ENCODE measurements at places on chromosomes 5 and 9.

DNA sequence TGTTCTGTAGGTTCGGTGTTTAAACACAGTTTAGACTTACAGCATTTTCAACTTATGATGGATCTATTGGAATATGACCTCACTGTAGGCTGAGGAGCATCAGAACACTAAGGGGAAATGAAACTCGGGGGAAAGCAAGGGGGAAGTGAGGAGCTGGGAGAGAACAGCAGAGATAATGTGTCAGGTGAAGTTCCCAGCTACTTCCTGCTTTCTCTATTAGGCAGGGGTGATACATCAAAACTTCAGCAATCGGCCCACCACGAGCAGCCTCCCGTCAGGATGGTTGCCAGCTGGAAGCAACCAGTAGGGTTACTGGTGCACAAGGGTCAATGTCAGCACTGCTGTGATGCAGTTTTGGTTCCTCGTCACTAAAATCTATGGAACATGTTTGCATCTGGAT lies 34.3 kb downstream of the FAT2 start:
- no peak for DNase-seq

GRCh38 chr5:104513640-104514072 lies 951.1 kb upstream of the NUDT12 start:
- DNase-seq: no peak

GRCh38 chr5:52794519-52794918 lies 6.8 kb downstream of the ITGA1 start:
- no peak for DNase-seq

- DNase-seq: no peak
Measured at GRCh38 chr5:177474002-177474476, 605 bp upstream of the DBN1 start.

DNA sequence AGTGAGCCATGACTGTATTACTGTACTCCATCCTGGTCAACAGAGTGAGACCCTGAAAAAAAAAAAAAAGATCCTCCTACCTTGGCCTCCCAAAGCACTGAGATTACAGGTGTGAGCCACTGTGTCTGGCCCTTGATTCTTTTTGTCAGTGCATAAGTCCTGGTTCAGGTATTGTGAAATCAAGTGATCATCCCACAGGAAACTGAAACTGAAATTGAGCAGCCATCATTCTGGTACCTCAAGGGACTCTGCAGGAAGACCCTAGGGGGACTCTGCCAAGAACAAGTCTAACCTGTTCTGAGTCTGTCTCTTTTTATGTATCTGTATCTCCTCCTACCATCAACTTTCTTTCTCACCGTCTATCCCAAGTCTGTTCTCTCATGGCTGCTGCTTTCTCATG lies 1.9 kb upstream of the DCAF10 start:
- DNase-seq: no peak

- DNase-seq: no peak
Measured at GRCh38 chr9:134624621-134625181, 16.9 kb upstream of the COL5A1 start.

DNA sequence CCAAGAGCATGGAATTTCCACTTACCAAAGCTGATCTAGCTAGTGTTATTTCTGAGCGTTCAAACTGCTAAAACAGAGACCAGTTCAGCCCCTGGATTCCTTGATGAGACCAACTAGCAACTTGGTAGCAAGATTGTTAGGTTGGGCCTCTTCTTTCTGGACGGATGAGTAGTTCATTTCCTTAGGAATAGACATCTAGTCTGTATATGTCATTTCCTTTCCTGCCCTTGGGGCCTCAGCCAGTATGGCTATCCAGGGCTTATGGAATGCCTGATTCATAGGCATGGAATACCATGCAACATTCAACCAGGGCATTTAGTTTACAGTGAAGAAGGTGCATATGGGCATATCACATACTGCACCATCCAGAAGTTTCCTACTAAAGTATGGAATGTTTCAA lies 14.5 kb upstream of the LPAR1 start:
- no peak for DNase-seq

DNA sequence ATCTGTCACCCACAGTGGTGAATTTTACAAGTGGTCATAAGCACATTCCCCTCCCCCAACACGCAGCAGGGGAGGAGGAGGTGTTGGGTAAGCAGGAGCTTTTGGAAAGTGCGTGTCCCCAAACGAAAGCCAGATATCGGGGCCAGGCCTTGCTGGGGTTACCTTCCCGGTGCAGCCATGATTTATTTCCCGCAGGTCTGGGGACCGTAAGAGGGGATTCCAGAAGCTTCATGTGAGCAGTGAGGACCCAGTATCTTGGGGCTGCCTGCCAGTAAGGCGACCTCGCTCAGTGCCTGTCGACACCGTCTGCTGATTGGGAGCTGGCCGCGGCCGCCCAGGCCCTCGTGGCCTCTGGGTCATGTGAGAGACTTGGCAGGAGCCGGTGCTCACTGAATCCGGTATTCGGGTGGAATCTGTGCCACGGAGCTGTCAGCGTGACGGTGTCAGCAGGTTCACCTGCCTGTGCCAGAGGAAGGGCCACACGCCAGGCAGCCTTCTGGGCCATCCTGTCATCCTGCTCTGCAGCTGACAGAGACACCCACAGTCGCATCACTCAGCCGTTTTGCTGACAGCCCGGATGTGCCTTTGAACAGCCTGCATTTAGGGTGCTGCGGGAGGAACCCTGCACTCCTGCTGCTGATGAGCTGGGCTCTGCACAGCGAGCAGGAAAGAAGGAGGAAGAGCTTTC lies 37.3 kb downstream of the SEC61B start:
- peak; percentile 50 for DNase-seq

GRCh38 chr5:157710882-157711281 lies 20.3 kb upstream of the THG1L start:
- DNase-seq: no peak

DNA sequence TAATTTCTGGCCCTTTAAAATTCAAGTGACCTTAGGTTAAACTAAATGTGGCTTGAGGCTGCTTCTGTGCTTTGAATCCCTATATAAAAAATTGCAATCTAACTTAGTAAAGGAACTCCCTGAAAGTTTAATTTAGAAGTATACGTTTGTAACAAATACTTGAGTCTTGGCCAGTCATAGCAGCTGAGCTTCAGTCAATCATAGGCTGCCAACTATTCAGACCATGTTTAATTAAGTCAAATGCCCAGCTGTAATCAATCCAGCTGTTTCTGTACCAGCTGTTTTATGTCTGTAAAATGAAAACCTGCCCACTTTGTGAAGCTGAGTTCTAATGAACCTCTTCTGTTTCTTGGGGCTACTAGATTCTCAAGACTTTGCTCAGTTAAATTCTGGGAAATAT lies 760.1 kb downstream of the MAT2B start:
- DNase-seq: no peak

GRCh38 chr5:35360671-35361070 lies 130.4 kb upstream of the PRLR start:
- DNase-seq: no peak

- no peak for DNase-seq
Measured at GRCh38 chr9:27086818-27087680, 22.0 kb upstream of the TEK start.

DNA sequence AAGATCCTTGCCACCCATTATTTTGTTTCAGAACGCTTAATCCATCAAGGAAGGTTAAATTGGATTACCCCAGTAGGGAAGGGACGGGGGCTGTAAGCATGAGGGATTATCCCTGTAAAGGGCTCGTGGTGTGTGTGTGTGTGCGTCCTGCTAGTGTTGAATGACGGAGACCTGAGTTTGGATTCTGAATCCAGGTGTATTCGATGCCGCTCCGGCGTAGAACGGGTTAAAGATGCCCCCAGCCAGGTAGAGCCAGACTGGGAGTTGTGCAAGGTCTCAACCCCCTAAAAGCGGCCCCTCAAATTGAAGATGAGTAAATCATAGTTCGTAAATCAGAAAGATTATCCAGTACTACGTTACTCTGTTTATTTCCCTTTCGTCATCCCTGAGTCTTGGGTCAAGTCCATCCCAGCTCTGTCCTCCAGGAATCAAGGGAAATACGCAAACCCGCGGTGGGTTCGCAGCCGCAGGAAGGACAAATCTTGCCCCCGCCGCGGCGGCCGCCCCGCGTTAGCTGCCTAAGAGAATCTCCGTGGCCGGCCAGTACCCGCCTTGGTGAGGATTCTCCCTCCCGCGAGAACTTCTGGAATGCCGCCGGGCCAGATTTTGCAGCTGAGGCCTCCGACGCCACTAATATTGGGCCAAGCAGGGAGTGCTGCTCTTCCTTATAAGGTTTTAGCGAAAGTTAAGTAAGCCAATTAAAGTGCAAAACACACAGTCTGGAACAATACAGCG lies 586 bp upstream of the MTAP start:
- peak; percentile 57 for DNase-seq

GRCh38 chr5:75469017-75469416 lies 42.4 kb downstream of the CERT1 start:
- no peak for DNase-seq

- DNase-seq: no peak
Measured at GRCh38 chr9:129761901-129762369, 9.1 kb upstream of the PTGES start.

DNA sequence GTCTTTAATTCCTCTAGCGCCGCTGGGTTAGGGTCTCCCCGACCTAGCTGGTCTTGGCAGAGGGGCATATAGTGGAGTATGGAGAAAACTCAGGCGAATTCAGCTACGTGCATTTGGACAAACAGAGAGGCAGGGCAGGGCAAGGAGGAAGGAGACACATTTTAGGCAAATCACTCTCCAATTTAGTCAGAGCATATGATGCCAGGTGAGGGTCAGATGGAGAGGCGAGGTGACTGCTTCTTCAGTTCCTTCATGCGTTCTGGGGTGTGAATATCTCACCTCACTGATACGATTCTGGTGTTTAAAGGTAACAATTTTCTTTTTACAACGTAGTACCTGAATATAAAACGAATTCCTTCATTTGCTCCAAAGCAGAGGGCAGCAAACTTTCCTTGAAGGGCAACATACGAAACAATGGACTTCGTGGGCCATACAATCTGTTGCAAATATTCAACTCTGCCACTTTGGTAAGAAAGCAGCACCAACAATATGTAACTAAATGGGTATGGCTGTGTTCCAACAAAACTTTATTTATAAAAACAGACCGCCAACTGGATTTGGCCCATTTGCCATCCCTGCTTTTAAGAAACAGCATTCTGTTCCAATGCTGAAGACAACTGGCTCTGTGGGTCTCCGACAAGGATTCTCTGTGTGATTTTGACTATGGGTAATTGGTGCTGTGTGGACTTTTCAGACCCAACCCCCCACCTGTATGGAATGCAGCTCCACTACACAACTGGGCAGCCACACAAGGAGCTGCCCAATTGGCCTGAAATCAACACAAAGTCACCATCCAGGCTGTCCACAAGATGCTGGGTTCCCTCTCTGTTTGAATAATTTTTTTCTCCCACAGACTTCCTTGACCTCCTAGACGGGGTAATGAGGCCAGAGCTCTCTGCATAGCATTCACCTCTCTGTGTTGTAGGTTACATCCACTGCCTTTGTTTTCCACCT lies 53.8 kb downstream of the RAPGEF1 start:
- no peak for DNase-seq

GRCh38 chr5:129249886-129250285 lies 155.3 kb downstream of the ISOC1 start:
- DNase-seq: no peak

DNA sequence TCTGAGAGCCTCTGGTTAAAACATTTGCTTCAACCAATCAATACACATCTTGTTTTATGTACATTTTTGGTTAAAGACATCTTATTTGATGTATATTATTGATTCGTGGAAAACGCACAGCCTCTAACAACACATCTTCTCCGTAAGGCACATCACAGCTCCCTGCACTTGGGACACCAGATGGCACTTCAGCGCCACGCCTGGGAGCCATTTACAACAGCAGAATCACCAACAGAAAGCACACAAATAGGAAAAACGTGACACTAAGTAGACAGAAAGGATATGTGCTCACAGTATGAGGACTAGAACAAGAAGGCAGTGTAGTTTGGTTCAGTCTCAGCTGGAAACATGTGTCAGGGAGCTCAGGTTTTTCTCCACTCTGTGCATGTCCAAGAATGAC lies 199.7 kb downstream of the ROR2 start:
- peak; percentile 9 for DNase-seq

- DNase-seq: no peak
Measured at GRCh38 chr9:86246752-86247161, 12.7 kb downstream of the C9orf153 start.

- DNase-seq: peak; percentile 18
Measured at GRCh38 chr9:116686693-116687073, 422 bp upstream of the TRIM32 start.

GRCh38 chr5:123434796-123435195 lies 11.6 kb upstream of the CEP120 start:
- DNase-seq: no peak

DNA sequence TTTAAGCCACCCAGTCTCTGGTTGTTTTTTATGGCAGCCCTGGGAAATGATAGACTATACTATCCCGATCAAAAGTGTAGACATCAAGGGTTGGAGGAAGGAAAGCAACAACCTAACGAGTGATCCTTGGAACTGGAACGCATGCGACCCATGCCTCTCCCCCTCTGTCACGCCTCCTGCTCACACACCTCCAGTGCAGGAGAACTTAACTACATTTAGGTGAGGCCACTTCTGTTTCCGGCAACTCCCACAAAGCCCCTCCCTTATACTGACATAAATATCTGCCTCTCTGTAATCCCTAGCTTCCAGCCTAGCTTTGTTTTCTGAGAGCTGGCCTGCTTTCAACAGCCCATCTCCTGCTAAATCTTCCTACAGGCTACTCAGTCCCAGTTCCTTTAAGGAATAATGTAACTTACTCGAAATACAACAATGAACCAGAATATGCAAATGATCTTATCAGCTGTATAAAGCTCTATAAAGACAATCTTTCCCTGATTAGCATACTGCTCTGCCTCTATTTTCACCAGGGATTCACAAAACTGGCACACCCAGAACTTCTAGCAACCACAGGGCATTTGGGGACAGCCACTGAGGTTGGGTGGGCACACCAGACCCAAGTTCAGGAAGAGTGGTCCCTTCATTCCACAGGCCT lies 73.9 kb downstream of the GABBR2 start:
- no peak for DNase-seq

DNA sequence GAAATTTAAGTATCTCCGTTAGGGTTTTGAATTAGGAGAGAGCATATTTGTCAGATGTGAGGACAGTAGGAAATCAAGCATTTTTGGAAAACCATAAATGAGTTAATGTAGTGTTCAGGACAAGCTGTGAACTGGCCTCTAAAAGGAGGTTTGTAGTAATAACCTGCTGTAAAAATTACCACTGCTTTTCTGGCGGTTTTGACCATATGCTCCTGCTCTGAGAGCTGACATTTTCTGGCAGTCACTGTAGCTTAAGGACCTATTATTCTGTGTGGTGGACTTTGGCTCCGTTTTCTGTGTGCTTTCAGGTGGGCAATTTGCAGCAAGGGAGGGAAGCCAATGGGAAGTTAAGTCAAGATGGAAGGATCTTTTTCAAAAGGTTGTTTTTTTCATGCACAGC lies 111.1 kb downstream of the SGCD start:
- no peak for DNase-seq

DNA sequence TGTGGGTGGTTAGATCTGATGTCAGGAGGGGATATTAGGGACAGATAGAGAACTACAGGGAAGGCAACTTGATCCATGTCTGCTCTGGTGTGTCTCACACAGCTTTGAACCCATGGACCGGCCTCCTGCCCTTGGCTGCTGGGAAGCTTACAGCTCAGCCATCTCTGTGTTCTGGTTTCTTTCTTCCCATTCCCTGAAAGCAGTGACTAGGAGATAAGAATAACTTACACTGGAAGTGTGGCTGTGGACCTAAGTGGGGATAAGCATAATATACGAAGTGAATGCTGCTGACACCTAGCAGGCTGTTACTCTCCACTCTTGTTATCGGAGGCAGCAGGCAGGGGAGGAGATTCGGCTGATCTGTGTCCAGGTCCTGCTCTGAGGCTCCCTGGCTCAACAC lies 282.3 kb upstream of the TUT7 start:
- no peak for DNase-seq
